ENCODE measurements at places on chromosomes 2 and 18.

DNA sequence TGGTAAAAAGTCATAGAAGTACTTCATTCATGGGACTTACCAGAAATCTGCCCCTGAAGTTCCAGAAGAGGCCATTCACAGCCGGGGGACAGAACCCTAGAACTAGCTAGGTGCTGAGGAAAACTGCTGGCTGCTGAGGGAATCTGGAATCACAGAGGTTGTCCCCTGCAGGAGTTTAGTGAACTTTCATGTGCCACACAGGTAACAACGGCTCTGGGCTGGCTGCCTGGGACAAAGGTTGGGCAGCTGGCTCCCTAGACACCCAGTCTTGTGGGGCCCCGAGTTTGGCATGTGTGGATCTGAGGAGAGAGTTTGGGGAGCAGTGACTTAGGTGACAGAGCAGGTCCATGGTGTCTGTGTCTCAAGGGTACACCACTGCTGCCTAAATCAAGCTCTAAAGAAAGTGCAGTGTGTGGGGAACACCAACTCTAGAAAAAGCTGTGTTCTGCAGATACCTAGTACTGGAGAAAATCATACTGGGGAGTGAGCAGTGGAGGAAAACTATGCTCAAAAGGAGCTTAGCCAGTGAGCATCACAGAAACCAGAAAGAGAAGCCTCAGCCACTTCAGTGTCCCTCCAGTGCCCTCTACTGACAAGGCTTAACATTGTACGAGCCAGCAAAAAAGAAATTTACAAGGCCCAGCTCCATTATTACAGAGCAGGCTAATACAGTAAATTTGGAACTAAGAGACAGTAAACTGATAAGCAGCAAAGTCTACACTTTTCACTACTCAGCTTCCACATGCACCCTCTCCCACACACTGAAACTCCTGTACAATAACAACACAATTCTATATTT lies 15.2 kb downstream of the GALNT3 start:
- DNase-seq = no peak

DNA sequence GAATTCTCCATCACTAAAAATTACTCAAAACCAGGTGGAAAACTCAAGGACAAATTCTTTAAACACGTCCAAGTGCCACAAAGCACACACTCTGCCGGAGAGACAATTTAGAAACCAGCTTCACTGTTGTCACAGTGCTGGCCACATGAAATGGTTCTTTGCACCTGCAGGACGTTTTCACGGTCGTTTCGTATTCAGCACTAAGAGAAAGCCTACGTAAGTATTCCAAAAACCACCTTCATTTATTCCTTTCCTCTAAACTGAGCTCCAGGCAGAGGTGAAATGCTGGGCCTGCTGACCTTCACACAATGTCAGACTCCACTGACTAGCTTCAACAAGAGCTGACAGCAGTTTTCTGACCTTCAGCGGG lies 680 bp downstream of the ATP5F1A start:
- DNase-seq = no peak

- no peak for DNase-seq
These were observed 25.3 kb upstream of the SNTG2 start for GRCh38 chr2:925309-925708.

GRCh38 chr2:12502759-12503158 lies 214.0 kb upstream of the TRIB2 start:
- DNase-seq = peak; percentile 57

DNA sequence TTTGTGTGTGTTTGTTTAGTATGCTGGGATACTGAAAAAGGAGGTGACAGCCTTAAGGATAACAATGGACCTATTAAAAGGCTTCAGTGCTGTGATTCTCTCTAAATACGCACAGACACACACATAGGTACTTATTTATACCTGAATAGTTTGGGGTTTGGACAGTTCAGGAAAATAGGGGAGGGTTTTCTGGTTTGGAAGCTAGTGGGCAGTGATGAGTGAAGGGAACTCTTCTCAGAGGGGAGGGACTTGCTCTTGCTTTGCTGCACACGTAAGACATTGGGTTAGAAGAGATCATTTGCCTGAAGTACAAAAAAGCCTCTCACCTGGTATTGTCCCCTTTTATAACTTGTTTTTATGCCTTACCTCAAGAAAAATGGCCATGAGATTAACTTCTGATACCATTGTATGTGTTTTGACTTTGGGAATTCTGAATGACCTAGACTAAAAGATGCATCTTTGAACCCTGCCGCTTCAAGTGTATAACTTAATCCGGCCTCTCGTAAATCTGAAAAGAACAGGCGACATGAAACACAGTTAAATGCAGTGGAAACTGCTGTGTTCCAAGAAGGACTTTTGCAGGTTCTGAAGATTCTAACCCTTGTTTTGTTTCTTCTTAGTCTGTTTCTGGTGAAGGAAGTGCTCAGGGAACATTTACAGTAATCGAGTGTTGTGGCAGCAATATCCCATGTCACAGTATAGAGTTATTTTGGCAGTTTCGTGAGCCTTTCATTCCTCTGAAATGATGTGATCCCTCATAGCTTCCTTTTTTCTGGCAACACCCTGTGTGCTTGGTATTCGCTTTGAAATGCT lies 2.5 kb downstream of the CRIM1 start:
- DNase-seq = no peak

GRCh38 chr18:37484983-37485834 lies 80.4 kb downstream of the CELF4 start:
- no peak for DNase-seq
